ENCODE measurements at places on chromosomes 2 and 18.

GRCh38 chr2:172295677-172296076, 131.7 kb upstream of the ITGA6 start:
- DNase-seq, result no peak

DNA sequence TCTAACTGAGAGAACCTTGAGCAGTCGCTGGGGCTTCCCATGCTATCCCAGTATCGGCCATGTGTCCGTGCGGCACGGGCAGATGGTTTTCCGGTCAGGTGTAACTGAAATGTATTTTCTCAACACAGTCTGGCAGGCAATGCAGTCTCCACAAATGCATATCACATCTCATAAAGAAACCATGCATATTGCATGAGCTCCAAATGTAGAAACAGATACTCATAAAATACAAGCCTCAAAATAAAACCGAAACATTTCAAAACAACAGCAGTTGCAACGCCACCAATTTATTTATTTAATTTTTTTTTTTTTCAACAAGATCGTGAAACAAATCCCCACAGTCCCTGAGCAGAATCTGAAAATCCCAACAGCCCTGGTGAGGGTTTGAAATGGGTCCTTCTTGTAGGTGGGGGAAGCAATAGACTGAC, 299.4 kb downstream of the LPIN1 start:
- DNase-seq, result no peak

DNA sequence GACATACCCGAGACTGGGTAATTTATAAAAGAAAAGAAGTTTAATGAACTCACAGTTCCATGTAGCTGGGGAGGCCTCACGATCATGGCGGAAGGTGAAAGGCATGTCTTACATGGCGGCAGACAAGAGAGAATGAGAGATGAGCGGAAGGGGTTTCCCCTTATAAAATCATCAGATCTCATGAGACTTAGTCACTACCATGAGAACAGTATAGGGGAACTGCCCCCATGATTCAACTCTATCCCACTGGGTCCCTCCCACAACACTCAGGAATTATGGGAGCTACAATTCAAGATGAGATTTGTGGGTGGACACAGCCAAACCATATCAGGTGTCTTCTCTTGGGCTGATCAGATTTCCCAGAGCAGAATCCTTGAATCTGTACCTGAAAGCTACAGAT, 617.3 kb upstream of the ID2 start:
- DNase-seq, result no peak

- DNase-seq, result no peak
Observed at GRCh38 chr2:191250400-191250799, 5.2 kb downstream of the MYO1B start.

- DNase-seq, result no peak
Observed at GRCh38 chr2:72985891-72986683, 68.8 kb downstream of the EMX1 start.
